ENCODE measurements at places on chromosomes 7 and 10. TPM values are rescaled to one million over a fixed set of nuclear protein-coding genes. Genes with fewer than 3 reads are reported as not detected.

Gene CEP41
- total RNA-seq: 18.0 TPM

- no peak for DNase-seq
Measured at GRCh38 chr10:75870039-75870645, 438.7 kb downstream of the LRMDA start.

DNA sequence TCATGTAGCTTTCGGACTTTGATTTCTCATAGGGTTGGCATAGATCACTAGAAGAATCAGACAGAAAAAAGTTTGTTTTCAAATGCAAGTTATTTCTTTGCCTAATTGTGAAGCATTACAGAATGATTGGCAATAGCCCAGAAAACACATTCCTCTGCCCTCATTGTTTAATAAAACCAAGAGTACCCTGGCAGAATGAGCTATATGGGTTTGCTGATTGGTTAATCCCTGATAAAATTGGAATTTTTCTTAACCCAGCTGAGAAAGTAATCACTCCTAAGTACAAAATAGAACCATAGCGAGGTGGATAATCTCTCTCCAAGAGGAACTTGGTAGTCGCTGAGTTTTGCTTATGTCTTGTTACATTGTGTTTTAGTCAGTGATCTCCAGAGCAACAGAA is 30.9 kb upstream of the CREB5 start:
- no peak for DNase-seq

DNA sequence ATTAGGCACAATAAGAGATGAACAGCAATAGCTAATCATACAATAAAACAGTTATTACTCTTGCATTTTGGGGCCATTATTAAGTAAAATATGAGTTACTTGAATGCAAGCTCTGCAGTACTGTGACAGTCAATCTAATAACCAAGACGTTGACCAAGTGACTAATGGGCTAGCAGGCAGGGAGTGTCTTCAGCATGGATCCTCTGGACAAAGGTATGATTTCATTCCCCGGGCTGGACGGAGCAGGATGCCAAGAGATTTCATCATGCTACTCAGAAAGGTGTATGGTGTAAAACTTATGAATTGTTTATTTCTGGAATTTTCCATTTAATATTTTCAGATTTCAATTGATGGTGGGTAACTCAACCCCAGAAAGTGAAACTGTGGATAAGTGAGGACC is 80.9 kb downstream of the SHH start:
- peak; percentile 69 for DNase-seq

DNA sequence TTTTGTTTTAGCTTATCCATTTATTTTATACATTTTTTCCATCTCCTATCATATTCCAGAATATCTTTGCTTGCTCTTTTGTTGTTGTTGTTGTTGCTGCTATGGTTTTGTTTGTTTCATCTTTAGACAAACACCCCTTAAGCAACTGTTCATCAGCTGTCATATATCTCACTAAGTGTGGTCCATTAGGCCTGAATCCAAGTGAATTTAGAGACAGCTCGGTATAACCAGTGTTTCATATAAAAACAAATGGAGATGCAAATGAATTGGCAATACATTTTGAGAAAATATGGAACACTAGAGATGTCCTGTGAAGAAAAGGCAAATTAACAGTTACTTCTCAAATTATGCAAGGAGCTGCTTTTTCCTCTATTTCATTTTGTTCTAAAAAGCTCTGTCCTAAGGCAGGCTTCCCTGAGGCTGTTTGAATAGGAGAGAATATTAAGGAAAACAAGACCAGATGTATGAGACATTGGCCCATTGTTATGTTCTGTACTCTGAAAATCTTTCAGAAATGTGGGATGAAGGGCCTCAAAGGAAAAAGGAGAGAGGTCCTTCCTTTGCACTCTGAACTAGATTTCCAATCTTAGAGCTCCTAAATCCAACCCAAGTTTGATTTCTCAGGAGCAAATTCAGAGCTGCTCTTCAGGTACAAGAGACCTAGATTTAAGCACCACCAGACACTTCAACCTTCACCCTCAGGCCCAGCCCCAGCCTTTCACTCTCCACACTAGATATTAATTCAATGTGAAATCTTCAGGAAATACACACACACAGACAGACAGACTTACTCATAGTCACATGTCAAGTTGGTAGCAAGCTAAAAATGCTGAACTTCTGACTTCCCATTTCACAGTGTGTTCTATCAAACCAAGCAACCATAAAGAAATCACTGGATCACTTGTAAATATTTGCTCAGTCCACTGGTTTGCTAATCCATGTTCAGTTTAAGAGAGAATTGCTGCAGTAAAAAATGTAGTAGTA is 5.4 kb downstream of the TFEC start:
- no peak for DNase-seq

DNA sequence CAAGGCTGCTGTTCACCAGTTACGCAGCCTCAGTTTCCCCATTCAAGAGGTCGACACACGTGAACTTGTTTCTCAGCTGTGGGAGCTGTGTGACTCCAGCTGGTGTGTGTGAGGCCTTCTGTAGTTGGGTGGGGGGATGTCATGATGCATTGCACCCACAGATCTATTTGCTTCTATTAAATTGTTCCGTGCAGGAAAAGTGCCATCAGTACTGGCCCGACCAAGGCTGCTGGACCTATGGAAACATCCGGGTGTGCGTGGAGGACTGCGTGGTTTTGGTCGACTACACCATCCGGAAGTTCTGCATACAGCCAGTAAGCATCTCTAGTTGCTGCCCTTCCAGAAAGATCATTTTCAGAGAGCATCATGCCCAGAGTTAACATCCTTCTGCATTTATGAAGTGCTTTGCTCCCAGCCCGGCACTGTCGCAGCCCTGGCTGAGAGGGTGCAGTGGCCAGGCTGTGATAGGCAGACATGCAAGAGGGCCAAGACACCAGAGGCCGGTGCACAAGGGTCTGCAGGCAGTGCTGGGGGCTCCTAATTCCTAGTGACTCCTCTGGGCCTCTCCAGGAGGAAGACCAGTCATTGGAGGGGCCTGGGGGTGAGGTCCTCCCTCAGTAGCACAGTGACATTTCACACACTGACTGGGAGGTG is 60.2 kb downstream of the MKI67 start:
- no peak for DNase-seq

Measured in PC-9 (cell line).